ENCODE measurements at places on chromosomes 2 and 18. TPM values are rescaled to one million over a fixed set of nuclear protein-coding genes. Genes with fewer than 3 reads are reported as not detected.

Gene PRSS56
- total RNA-seq: not detected

DNA sequence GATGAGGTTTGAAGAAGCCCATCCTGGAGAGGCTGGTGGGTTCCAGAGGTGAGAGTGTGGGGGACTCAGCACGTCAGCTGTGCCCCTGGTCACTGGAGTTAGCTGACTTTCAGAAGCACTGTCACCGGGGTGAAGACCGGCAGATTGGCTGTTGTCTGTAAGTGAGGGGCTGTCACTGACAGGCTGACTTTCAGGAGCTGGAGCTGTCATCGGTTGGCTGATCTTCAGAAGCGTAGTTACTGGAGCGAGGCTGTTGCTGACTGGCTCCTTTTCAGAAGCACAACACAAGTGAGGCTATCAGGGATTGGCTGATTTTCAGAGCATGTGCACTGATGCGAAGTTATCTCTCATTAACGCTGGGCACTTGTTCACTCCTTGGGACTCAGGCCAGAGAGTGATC lies 738.4 kb upstream of the ID2 start:
- peaks cover 3% of the 10 kb centered on the region for H3K27me3 ChIP-seq
- H3K36me3 ChIP-seq: no peaks in the 10 kb centered on the region

Gene IL1F10
- total RNA-seq: not detected

- no peak overlapping the region for H3K27ac ChIP-seq
- no peaks in the 10 kb centered on the region for H3K4me1 ChIP-seq
- no peaks in the 10 kb centered on the region for H3K36me3 ChIP-seq
- no peak for DNase-seq
Observed at GRCh38 chr2:239648607-239649006, 247.8 kb upstream of the HDAC4 start.

DNA sequence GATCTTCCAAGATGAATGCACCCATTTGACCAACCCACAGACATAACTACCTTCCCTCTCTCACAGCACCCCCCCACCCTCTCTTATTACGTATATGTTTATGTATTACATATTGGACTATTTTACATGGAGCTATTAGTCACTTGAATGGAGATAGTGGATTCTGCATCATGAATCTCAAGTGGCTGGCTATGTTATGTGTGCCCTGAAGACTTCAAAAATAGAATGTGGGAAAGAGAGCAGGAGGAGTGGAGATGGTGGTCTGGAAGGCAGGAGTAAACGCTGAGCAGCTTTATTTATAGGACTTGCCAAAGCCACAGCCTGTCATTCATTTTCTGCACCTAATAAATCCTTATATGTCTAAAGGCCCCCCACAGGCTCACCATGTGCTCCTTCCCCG lies 4.9 kb downstream of the ANTXR1 start:
- H3K4me1 ChIP-seq: peaks cover 6% of the 10 kb centered on the region
- H3K27me3 ChIP-seq: peaks cover 50% of the 10 kb centered on the region
- H3K27ac ChIP-seq: no peak overlapping the region
- H3K4me3 ChIP-seq: no peak overlapping the region

GRCh38 chr2:12960671-12961070 lies 243.9 kb downstream of the TRIB2 start:
- H3K4me3 ChIP-seq: no peak overlapping the region
- DNase-seq: no peak
- peaks cover 24% of the 10 kb centered on the region for H3K4me1 ChIP-seq
- H3K27ac ChIP-seq: no peak overlapping the region
- H3K36me3 ChIP-seq: peaks cover 19% of the 10 kb centered on the region
- peaks cover 12% of the 10 kb centered on the region for H3K27me3 ChIP-seq

DNA sequence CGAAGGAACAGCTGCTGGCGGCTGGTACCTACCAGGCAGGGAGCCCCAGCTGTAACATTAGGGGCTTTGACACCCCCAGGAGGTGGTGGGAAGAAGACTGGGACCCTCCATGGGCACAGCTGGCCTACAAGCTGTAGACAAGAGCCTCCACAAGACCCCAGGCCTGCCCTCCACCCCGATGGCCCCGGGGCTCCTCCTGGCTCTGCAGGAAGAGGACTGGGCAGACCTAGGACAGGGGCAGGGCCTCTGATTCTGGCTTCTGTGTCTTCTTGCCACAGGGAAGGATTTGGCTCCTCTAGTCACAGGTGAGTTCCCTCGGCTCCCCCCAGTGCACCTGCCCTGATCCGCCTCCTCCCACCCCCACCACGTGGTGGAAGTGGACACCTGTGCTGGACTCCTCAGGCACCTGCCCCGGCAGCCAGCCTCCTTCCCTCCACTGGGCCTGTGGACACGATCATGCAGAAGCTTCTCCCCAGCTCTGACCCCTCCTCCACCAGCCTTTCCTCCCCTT lies 53.4 kb upstream of the ODC1 start:
- H3K4me1 ChIP-seq: no peaks in the 10 kb centered on the region
- no peak overlapping the region for H3K4me3 ChIP-seq
- H3K27ac ChIP-seq: no peak overlapping the region

- peaks cover 18% of the 10 kb centered on the region for H3K4me1 ChIP-seq
- no peak overlapping the region for H3K27ac ChIP-seq
- H3K4me3 ChIP-seq: no peak overlapping the region
- peaks cover 64% of the 10 kb centered on the region for H3K27me3 ChIP-seq
- DNase-seq: no peak
Observed at GRCh38 chr2:199455210-199455544, 2.6 kb downstream of the SATB2 start.

- peak overlapping the region; percentile 91 for H3K27ac ChIP-seq
- peaks cover 60% of the 10 kb centered on the region for H3K4me1 ChIP-seq
- H3K27me3 ChIP-seq: no peaks in the 10 kb centered on the region
- DNase-seq: peak; percentile 45
- peak overlapping the region; percentile 62 for H3K4me3 ChIP-seq
Observed at GRCh38 chr2:74205596-74205995, 7.2 kb downstream of the MTHFD2 start.

DNA sequence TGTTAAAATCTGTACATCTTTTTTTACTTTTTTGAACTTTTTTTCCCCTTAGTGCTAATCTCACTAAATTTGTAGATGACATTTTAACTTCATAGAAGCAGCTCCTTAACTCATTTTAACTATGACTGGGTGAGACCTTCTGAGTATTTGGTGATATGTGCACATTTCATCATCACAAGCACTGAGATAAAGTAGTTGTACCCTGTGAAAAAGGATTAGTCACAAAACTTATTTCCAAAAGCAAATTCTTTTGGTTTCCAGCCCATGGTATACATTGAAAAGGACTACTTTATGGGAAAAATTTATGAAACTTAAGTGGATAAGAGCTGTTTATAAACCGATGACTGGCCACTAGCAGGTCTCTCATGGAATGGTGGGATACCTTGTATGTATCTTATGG lies 581.5 kb downstream of the PLCL1 start:
- peaks cover 3% of the 10 kb centered on the region for H3K4me1 ChIP-seq
- H3K4me3 ChIP-seq: no peak overlapping the region
- H3K27me3 ChIP-seq: peaks cover 3% of the 10 kb centered on the region
- no peaks in the 10 kb centered on the region for H3K36me3 ChIP-seq

GRCh38 chr18:23968638-23969604 lies 45.6 kb upstream of the TTC39C start:
- peaks cover 11% of the 10 kb centered on the region for H3K36me3 ChIP-seq
- no peak overlapping the region for H3K4me3 ChIP-seq
- H3K27ac ChIP-seq: peak overlapping the region; percentile 80
- no peaks in the 10 kb centered on the region for H3K27me3 ChIP-seq

DNA sequence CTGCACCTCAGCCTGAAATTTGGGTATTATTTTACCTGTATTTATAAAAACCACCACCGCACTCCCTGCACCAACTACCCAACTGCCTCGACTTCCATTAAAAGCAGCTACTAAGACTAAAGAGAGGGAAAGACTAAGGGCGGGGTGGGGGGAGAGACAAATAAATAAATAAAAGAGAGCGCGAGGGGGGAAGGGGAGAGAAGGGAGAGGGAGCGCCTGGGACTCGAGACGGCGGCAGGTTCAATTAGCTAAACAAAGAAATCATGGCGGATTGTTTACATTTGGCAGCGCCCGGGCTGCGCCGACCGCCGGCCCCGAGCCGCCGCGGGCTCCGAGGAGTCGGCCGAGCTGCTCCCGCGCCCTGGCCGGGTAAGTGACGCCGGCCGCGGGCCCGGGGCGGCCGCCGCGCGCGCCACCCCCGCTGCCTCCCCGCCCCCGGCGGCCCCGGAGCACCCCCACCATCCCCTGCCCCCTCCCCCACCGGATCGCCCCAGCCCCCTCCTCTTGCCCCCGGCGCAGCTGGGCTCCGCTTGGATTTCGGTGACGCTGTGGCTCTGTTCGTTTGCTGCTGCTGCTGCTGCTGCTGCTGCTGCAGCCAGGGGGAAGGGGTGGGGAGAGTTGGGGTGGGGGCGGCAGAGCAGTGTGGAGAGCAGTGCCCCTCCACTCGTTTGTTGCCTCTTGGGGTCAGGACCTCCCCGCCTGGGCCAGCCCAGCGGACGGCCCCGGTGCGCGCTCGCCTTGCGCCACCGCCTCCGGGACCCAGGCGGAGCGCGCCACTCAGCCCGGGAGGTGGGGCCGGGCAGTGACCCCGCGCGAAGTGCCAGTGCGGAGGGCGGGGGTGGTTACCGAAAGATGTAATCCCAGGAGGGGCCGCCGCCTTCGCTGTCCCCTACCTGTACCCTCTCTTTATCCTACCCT lies 187.2 kb upstream of the FANCL start:
- no peak overlapping the region for H3K27ac ChIP-seq
- H3K4me1 ChIP-seq: peaks cover 2% of the 10 kb centered on the region
- peaks cover 1% of the 10 kb centered on the region for H3K36me3 ChIP-seq
- DNase-seq: no peak
- peaks cover 56% of the 10 kb centered on the region for H3K27me3 ChIP-seq

Gene SPATA3
- not detected for total RNA-seq

DNA sequence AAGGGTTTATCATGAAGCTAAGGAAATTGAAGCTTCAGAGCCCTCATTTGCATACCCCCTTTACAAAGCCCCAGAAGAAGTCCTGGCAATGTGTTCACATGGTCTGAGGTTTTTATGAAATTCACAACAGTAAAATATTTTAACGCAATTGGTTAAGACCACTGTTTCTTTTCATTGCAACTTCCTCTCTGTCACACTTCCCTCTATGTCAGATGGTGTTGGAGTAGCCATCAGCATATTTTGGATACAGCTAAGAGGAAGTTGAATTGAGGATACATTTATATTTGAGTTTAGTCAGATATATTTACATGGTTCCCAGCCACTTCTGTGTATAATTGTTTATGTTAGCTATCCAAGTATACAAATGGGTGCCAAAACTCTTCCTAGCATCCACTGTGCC lies 170.0 kb downstream of the TXNL1 start:
- no peak for DNase-seq
- H3K27ac ChIP-seq: no peak overlapping the region
- H3K36me3 ChIP-seq: no peaks in the 10 kb centered on the region
- no peak overlapping the region for H3K4me3 ChIP-seq

- H3K36me3 ChIP-seq: peaks cover 2% of the 10 kb centered on the region
- peaks cover 46% of the 10 kb centered on the region for H3K4me1 ChIP-seq
- no peaks in the 10 kb centered on the region for H3K27me3 ChIP-seq
- H3K4me3 ChIP-seq: peak overlapping the region; percentile 61
- peak; percentile 54 for DNase-seq
Observed at GRCh38 chr2:43149482-43150107, 76.8 kb downstream of the ZFP36L2 start.

Gene CPO
- total RNA-seq: not detected

Gene GNLY
- 22.0 TPM for total RNA-seq

DNA sequence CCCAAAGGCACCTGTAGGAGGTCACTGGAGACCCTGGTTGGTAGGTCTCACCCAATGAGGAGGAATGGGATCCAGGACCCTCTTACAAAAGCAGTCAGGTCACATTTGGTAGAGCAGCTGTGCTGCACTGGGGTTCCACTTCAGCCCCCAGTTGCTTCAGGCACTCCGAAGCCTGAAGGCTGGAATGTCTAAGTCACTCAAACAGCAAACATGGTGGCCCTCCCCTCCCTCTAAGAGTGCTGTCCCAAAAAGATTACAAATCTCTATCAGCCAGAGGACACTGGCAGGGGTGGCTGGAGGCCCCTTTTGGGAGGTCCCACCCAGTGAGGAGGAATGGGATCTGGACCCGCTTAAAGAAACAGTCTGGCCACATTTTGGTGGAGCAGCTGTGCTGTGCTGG lies 17.7 kb downstream of the MSTN start:
- H3K4me1 ChIP-seq: no peaks in the 10 kb centered on the region
- H3K36me3 ChIP-seq: no peaks in the 10 kb centered on the region
- H3K27me3 ChIP-seq: peaks cover 30% of the 10 kb centered on the region

GRCh38 chr2:181407171-181407570 lies 50.0 kb upstream of the ITGA4 start:
- peaks cover 15% of the 10 kb centered on the region for H3K36me3 ChIP-seq
- H3K4me1 ChIP-seq: peaks cover 6% of the 10 kb centered on the region
- no peak for DNase-seq

DNA sequence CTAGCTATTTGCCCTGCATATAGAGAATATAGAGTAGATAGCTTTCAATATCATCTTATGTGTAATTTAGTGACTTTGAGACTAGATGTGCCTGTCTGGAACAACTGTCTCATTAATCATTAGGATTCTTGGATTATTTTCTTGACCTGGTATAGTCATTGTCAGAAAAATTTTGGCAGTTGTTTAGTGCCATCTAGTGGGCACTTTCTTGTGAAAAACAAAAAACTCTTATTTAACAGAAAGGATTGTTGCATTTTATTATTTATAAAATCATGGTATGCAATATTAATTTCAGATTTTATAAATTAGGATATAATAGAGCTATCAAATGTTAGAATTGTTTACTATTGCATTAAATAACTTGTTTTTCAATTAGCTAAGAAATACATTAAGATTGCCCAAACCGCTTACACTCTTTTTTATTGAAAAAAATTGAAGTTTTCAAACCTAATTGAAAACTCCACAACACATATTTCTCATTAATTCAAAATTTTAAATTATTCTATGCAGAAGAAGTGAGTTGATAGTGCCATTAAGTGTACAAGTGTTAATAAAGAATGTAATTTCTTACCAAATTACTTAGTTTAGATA lies 80.3 kb downstream of the DYNAP start:
- H3K4me1 ChIP-seq: no peaks in the 10 kb centered on the region
- H3K27me3 ChIP-seq: peaks cover 3% of the 10 kb centered on the region
- H3K36me3 ChIP-seq: no peaks in the 10 kb centered on the region
- H3K4me3 ChIP-seq: no peak overlapping the region
- no peak overlapping the region for H3K27ac ChIP-seq

Gene SLC4A3
- total RNA-seq: not detected
